ENCODE measurements at places on chromosomes 5 and 9. TPM values are rescaled to one million over a fixed set of nuclear protein-coding genes. Genes with fewer than 3 reads are reported as not detected.

STX17 gene
- total RNA-seq = 13.9 TPM

SPINK1 gene
- total RNA-seq = not detected

ERAP2 gene
- 16.8 TPM for total RNA-seq

TMEM174 gene
- total RNA-seq = not detected

TRIM41 gene
- 13.4 TPM for total RNA-seq

UBAP2 gene
- 14.1 TPM for total RNA-seq

CHMP5 gene
- 94.4 TPM for total RNA-seq

ANKRD34B gene
- not detected for total RNA-seq

TNFSF15 gene
- 0.19 TPM for total RNA-seq

HIGD2A gene
- total RNA-seq = 125 TPM

TAS2R1 gene
- total RNA-seq = not detected

WNK2 gene
- not detected for total RNA-seq

TMEFF1 gene
- total RNA-seq = 8.0 TPM

AK1 gene
- 777 TPM for total RNA-seq

CAMK2A gene
- 8.6 TPM for total RNA-seq

ZCCHC10 gene
- total RNA-seq = 18.6 TPM

TAF11L5 gene
- not detected for total RNA-seq

ZNF354C gene
- 3.0 TPM for total RNA-seq

LCN1 gene
- total RNA-seq = not detected

MARCOL gene
- total RNA-seq = not detected

WDR38 gene
- 0.16 TPM for total RNA-seq

TYRP1 gene
- not detected for total RNA-seq

WHRN gene
- 1.7 TPM for total RNA-seq

SPINK6 gene
- not detected for total RNA-seq
